CMK (cell line): ENCODE measurements at places on chromosomes 12 and 14.

DNA sequence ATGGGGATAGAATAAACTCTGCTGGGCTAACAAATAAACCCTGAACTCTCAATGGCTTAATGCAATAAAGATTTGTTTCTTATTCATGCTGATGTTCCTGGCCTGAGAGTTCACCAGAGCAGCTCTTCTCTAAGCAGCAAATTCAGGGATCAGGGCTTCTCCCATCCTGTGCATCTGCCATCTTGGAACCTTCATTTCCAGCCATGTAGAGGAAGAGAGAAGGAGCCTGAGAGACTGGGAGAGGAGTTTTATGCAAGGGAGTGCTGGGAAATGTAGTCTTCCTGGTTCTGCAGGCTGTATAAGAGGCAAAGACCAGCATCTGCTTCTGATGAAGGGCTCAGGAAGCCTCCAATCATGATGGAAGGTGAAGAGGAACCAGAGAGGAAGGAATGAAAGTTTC, 20.6 kb upstream of the APOLD1 start:
- no peak for DNase-seq

DNA sequence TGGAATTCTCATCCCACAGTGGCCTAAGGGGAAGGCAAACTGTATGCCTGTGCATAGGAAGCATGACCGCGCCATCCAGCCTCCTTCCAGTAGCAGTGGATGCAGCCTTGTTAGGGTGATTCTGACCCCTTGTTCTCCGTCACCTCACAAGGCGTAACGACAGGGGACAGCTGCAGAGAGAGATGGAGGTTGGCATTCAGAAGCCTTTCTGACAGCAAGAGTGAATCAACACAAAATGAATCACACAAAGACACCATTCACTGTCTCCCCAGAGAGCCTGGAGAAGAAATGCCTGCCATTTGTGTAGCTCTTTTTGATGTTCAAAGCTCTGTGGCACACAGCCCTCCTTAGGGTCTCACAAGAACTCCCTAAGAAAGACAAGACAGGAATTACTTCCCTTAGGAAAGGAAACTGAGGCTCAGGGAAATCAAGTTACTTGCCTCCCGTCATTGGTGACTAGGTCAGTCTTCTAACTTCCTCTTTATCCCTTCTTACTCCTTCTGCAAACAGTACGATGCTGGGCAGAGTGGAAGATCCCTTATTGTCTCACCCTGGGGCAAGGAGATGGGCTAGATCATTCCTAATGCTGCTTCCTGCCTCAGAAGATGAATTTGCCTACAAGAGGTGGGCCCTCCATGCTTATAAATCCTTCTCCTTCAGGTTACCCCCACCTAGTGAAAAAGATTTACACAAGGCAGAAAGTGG, 280.9 kb downstream of the CACNA1C start:
- DNase-seq = no peak

GRCh38 chr12:15599266-15600037, 189.7 kb downstream of the EPS8 start:
- DNase-seq = no peak

DNA sequence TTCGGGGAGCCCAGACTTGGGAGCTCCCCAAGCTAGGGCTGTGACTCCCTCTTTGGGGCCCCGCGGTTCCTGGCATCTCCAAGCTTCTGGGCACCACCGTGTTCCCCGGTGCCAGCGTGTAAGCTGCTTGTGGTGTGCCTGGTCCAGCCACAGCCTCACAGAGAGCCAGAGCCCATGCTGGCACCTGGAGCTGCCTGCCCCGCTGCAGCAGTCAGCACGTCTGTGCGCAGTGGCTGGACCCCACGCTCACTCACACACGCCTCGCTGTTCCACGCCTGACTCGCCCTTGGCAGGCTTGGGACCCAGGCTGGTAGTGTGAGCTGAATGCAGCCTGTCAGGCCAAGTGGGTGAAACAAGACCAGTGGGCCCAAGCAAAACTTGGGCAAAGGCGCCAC, 34.5 kb downstream of the APAF1 start:
- DNase-seq = no peak

DNA sequence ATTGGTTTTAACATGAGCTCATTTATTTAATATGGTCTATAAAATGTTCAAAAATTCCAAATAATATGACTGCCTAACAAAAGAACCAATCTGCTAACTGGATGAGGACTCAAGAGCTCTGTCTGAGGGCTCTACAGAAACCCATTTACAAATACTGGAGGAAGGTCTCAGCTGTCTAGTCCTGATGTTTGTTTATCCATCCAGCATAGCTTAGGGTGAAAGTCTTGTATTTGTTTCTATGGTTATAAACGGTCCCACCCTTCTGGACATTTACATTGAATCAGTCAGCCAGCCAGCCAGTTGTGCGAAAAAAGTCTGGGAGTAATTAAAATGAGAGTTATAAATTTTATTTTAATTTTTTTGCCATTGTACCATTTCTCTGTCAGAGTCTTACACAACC, 220.7 kb downstream of the BMP4 start:
- no peak for DNase-seq

DNA sequence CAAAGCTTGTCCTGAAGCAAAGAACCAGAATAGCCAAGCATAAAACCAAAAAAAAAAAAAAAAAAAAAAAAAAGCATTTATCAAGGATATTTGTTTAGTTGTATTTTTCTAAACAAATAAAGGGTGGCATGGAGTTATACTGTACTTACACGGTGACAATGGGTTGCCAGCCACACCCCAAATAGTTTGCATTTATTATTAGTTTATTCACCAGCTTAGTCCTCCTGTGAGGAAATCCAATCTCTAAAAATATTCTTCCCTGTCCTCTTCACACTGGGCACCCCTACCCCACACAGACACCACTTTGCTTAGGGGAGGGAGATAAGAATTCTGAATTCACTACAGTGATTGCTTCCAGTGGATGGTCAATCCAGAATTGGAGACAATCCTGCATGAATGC, 18.9 kb downstream of the PLEKHG7 start:
- DNase-seq = no peak

GRCh38 chr14:49946320-49947141, 53.6 kb downstream of the ARF6 start:
- DNase-seq = no peak

DNA sequence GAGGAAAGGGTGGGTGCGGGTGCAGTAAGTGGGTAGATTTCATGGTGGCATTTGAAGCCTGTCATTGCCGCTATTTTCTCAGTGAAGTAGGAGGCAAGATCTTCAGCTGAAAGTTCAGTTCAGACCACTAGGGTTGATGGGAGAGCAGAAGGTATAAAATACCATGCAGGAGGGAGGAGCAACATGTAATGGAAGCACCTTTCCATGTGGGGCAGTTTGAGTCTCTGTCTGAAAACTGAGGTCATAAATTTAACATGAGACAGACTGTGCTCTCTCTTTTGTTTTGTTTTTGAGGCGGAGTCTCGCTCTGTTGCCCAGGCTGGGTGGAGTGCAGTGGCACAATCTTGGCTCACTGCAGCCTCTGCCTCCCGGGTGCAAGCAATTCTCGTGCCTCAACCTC, 22.7 kb downstream of the LRRC74A start:
- no peak for DNase-seq

- DNase-seq = no peak
Measured at GRCh38 chr14:77123381-77124325, 17.9 kb downstream of the ZDHHC22 start.

DNA sequence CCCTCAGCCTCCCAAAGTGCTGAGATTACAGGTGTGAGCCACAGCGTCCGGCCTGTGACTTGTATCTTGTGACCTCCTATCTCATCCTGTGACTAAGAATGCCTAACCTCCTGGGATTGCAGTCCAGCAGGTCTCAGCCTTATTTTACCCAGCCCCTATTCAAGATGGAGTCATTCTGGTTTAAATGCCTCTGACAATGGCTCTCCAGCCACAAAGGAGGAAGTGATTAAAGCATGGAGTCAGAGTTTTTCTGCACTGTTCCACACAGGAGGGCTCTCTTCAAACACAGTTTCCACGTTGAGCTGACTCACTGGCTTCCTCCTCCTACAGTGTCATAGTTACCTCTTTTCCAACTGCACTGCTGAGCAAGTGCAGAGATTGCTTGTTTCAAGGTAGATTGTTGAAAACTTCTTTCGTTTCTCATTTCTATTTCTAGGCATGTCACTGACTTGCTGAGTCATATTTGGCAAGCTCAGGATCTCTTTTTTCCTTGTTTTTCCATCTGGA, 383.8 kb downstream of the PCNX1 start:
- DNase-seq = no peak

GRCh38 chr12:9742661-9743060, 9.8 kb upstream of the CLECL1 start:
- DNase-seq = no peak

- DNase-seq = no peak
Measured at GRCh38 chr12:95318071-95318545, 100.5 kb downstream of the VEZT start.

- no peak for DNase-seq
Measured at GRCh38 chr14:72521968-72522741, 371.7 kb downstream of the DPF3 start.

GRCh38 chr12:68403296-68403695, 71.1 kb upstream of the MDM1 start:
- no peak for DNase-seq

DNA sequence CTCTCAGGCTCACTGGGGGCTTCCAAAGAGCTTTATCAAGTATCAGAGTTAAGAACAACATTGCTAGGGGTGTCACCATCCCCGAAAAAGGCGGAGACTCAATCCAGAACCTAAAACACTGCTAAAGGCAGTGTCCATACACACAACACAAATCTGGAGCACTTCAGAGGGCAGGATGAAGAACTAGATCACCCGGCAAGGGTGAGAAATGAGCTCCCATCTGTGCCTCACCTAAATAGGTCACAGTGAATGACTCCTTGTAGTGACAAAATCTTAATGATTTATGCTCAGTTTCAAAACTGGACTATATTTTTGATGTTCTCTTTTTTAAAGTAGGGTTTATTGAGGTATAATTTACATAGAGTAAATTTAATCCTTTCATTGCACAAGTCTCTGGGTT, 25.6 kb downstream of the NIN start:
- DNase-seq = no peak

GRCh38 chr12:59119676-59120075, 199.4 kb upstream of the LRIG3 start:
- DNase-seq = no peak

GRCh38 chr14:37599507-37600368, 4.3 kb downstream of the TTC6 start:
- DNase-seq = no peak

DNA sequence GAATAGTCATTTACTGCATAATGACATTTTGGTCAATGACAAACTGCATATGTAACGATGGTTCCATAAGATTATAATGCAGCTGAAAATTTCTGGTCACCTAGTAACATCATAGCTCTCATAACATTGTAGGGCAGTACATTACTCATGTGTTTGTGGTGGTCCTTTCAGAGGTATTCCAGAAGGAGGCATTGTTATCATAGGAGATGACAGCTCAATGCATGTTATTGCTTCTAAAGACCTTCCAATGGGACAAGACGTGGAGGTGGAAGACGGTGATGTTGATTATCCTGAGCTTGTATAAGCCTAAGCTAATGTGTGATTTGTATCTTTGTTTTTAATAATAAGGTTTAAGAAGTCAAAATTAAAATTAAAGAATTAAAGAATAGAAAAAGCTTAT, 43.8 kb upstream of the TSPAN11 start:
- no peak for DNase-seq

- DNase-seq = no peak
Measured at GRCh38 chr12:27237790-27238771, 6.0 kb upstream of the STK38L start.

DNA sequence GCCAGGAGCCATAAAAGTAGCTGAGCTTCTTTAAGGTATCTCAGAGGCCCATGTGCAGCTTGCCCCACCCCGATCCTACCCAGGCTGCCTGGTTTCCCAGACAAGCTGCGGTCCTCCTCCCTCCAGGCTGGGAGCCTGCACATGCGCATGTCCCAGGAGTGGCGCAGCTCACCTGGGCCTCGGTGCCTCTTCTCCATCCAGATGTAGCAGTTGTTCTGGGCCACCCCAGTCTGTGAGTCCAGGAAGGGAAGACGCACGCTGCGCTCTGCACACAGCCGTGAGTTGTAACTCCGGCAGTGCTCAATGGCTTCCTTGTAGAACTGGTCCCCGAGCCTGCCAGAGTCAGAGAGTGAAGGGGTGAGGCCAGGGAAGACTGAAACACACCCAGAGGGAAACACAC, 122.3 kb downstream of the DPF3 start:
- DNase-seq = no peak

DNA sequence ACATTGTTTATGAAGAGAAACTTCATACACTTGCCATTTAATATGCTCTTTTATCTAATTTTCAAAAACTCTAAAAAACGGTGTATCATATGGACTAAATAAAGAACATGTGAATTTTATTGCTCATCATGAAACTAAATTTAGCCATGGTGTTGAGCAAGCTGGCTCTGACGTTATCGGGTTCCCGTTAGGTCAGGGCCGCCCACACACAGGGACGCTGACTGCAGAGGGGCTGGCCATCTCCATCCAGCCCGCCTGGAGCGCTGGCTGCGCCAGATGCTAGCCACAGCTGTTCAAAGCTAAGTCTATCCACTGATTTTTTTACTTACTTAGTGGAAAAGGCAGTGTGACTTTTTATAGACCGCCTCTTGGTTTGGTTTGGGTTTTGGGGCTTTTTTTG, 36.5 kb upstream of the DYNC1H1 start:
- DNase-seq = no peak

- no peak for DNase-seq
Measured at GRCh38 chr12:132827763-132828703, 636 bp downstream of the GOLGA3 start.

- DNase-seq = no peak
Measured at GRCh38 chr12:58419905-58420304, 478.5 kb downstream of the ATP23 start.

GRCh38 chr12:6084261-6084968, 40.1 kb downstream of the VWF start:
- no peak for DNase-seq

GRCh38 chr12:50185970-50186663, 18.9 kb upstream of the CERS5 start:
- DNase-seq = no peak

GRCh38 chr12:617304-617915, 45.8 kb downstream of the NINJ2 start:
- no peak for DNase-seq

- no peak for DNase-seq
Measured at GRCh38 chr14:22770481-22771187, 4.1 kb downstream of the OXA1L start.

DNA sequence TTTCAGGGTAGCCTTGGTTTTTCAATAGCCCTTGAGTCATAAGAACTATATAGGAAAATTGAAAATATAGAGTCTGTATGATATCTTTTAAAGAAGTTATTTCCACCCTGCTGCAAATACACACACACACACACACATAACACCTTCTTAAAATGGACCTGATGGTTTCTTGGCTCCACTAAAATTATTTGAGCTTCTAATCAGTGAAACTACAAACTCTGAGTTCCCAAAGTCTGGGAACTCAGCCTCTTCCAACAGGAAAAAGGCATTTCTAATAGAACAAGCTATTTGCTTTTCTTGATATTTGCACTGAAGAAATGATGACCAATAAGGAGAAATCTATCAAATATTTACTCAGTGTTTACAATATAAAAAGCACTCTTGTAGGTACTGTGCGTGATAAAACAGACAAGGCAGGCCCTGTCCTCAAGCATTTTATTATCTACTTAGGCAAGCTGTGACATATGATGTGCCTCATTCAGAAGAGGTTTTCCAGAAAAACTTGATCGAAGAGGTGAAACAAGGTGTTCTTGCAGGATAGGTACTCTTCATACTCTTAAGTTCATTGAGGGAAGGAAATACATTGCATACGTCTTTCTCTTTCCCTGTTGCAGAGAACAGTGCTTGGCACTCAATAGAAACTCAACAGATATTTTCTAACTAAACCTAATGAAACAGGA, 88.6 kb downstream of the MGST1 start:
- no peak for DNase-seq

- DNase-seq = no peak
Measured at GRCh38 chr12:89481213-89481914, 43.2 kb downstream of the GALNT4 start.
